ENCODE measurements at places on chromosomes 7 and 10.

GRCh38 chr7:109834851-109835250 lies 1256.1 kb upstream of the LRRN3 start:
- DNase-seq = no peak

- DNase-seq = no peak
Measured at GRCh38 chr10:126205486-126206205, 182.6 kb downstream of the ADAM12 start.

DNA sequence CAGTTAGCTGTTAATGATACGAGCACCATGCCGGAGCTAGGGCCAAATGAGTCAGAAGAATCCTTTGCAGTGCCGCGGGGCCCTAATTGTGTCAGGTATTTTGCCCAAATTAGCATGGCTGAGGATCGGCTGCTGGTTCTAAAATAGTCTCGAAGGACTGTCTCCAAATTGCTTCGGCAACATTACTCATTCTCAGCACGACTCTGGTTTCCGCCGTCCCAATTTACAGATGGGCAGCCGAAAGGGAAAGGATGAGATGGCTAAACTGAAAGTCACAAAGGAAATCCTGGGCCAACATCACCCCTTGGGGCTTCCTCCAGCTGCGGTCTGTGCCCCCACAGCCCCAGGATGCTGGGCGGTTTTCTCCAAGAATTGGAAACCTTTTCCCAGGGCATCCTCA lies 351.4 kb downstream of the PAXIP1 start:
- no peak for DNase-seq

DNA sequence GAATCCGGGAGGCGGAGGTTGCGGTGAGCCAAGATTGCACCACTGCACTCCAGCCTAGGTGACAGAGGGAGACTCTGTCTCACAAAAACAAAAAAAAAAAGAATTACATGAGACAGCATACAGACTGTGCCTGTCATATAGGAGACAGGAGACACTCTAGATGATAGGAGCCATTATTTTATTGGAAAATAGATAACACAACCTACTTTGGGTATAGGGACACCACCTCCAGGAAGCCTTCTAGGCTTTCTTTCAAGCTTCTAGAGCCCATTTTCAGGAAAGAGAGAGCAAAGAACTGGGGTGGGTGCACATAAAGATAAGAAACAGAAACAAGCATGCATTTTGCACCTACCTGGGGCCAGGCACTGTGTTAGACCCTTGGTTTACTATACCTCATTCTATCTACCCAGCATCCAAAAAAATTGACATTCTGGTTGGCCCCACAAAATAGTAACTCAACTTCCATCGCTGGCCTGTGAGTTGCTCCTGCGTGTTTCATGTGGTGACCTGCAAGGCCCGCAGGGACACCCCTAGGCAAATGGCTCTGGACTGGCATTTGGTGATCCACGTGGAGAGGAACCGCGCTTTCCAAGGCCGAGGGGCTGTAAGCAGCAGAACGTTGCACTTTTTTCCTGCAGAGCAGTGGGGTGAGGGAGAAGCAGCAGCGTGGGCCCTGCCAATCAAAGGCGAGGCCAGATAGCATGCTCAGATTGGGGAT lies 57.1 kb upstream of the CACUL1 start:
- no peak for DNase-seq

GRCh38 chr10:127920306-127921074 lies 13.6 kb downstream of the PTPRE start:
- DNase-seq = no peak

- DNase-seq = no peak
Measured at GRCh38 chr7:31997423-31997822, 72.8 kb downstream of the PDE1C start.

- DNase-seq = no peak
Measured at GRCh38 chr7:4235596-4235995, 446.5 kb upstream of the FOXK1 start.

DNA sequence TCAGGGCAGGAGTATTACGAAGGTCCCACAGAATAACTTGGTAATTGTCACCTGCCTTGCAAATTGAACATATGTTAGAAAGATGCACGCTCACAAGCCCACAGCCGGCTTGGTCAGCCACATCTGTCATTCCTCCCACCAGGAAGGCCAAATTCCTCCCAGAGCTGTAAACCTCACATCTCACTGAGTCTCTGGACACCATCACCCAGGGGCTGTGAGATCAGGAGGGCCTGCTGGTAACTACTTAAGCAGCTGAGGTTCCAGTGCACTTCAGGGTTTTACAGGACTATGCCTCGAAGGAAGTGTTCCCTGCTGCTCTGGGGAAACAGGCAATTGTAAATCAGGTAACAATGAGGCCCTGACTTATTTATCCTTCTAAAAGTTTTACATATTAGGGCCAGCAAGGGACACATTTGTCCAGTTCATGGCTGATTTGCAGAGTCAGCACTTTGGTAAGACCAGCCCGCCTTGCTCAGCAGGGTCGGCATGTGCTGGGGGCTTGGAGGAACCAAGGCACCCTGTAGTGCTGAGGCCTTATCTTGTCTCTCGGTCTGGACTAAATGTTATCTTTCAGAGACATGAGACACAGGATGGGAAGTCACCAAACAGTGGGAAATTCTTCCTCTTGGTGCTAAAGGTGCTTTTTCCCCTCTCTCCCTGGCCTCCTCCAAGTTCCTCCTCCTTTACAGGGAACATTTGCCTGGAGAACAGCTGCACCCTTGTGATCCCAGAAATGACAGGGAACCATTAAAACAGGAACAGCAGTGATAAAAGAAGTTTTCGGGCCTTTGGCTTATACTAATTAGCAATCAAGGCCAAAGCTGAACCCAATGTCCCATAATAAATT lies 34.3 kb downstream of the PYROXD2 start:
- no peak for DNase-seq

DNA sequence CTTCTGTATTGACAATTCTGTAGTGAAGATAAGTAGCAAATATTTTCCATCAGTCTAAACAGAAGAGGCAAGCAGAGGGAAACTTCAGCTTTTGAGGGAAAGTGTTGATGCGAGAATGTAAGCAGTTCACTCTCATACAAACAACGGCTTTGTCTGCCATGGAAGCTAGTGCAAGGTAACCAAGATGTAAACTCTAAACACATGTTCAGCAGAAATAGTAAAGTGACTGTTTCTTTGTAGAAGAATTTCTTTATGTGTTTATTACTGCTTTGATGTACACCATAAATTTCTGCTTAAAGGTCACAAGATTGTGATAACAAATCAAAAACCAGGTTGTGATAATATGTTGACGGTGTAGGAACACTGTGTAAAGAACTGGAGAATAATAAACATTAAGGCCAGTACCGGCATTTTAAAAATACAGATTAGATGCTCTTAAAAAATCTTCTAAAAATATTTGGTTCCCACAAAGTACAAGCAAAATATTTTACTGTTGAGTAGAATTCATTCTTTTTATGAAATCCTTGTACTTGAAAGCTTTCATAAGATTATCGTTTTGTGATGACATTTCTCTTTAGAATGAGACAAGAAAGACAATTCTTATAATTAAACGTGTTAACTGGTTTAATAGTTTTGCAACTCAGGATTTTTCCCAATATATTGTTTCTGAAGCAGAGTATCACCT lies 34.2 kb downstream of the SEMA3C start:
- no peak for DNase-seq
